Activated naive CD4-positive, alpha-beta T cell (primary cell): ENCODE measurements at places on chromosomes 1 and 21.

- no peak for DNase-seq
Observed at GRCh38 chr1:42214447-42214871, 49.9 kb upstream of the GUCA2A start.

GRCh38 chr1:168146160-168146539, 9.4 kb upstream of the GPR161 start:
- no peak for DNase-seq

DNA sequence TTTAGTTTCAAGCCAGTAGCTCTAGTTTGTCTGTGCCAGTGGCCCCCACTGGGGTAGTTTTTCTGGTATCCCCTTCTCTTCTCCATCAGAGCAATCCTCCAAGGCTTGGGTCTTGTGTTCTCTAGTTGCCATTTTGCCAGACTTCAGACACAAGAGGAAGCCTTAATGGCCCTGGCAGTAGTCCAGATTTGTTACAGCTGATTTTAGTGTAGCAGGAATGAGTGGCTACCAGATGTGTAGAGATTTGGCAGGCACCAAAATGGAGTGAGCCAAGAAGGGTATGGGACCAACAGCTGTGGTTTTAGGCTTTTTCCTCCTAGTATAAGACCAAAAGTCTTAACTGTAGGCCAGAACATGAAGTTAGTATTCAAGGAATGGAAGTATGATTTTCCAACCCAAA, 56.8 kb downstream of the ACP6 start:
- DNase-seq, result no peak

DNA sequence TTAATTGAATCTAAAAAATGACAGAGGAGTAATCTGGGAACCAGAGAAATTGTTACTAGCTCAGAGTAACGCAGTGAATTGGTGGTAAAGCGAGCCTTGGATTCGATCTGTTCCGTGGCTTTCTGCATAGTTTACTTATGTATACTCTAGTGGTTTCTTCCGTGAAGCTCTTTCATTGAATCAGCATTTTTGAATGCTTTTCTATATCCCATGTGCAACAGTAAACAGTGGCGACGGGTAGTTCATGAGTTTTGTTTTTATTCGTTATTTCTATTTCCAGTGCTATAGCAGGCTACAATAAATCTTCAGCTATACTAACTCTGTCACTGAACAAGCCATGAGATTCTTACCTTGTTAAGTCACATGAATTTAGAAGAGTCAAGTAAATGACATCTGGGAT, 14.5 kb upstream of the MAP3K7CL start:
- no peak for DNase-seq

DNA sequence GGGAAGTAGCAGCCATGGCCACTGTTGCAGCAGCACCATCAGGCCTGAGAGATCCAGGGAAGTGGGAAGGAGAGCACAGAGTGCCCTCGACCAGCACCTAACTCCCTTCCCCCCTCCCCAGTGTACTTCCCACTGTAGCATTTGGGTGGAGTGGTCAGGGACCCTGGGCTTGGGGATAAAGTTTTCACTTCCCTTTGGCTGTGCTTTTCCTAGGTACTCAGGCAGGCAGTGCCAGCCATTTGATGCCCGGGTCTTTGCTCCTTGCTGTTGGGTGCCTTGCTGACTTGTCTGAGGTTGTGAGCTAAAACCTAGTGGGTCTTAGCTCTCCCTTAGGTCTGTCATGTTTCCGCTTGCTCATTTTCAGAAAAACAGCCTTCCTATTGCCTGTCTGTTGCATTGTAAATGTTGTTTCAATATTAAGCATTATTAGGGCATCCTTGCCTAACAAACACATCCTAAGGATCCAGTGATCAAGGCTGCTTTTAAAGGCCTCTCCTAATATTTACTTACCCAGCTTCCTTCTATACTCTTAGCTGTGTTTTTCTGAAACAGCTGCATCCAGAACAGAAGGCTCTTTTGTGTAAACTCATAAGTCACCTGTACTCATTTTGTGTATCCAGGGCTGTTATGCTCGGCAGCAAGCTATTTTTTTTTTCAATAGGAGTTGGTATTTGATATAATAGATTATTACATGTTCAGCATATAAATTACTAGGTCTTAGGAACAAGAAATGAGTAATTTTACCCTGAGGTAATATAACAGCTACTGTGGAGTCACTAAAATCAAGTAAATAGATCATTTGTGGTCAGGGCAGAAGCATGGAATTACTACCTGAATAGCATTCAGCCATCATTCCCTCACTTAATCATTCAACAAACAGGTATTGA, 418.6 kb upstream of the PROX1 start:
- no peak for DNase-seq

DNA sequence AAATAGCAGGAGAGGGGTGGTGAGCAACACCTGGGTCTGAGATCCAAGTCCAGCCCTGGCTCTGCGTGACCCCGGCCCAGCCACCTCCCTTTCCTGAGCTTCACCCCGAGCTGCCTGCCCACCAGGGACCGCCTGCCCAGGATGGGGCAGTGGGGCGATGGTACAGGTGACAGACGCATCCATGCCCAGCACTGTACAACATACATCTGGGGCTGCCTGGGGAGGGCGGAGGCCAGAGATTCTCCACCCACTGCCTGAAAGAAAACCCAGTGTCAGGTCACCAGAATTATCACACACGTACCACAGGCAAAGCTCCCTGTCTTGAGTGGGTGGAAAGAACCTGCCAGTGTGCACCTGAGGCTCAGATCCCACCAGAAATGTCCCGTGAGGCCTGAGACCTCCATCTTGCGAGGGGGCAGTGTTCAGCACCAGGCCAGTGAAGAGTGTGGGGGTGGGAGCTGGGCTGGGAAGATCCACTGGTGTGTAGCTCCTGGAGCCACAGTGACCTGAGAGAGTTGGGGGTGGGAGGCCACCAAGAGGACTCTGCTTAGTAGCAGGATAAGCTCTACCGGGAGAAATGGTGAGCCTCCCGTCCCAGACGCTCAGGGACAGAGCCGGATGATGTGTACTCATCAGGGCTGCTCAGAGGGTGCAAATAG, 81.5 kb downstream of the DMRTB1 start:
- DNase-seq, result no peak

DNA sequence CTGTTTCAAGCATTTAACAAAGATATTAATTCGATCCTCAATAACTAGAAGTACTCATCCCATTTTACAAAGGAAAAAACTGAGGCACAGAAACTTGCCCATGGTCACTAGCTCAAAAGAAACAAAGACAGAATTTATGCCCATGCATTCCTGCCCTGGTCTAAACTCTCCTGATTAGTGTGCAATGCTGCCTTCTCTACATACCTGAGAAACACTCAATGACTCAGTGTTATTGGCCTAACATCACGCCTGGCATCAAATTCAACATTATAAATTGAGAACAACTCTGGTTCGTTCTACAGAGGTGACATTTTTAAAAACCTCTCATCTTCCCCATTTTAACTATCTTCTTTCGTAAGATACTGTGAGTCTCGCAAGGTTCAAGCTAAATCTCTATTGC, 5.2 kb downstream of the APP start:
- DNase-seq, result no peak

- DNase-seq, result peak; percentile 15
Observed at GRCh38 chr1:67685558-67686266, 711 bp downstream of the GADD45A start.

DNA sequence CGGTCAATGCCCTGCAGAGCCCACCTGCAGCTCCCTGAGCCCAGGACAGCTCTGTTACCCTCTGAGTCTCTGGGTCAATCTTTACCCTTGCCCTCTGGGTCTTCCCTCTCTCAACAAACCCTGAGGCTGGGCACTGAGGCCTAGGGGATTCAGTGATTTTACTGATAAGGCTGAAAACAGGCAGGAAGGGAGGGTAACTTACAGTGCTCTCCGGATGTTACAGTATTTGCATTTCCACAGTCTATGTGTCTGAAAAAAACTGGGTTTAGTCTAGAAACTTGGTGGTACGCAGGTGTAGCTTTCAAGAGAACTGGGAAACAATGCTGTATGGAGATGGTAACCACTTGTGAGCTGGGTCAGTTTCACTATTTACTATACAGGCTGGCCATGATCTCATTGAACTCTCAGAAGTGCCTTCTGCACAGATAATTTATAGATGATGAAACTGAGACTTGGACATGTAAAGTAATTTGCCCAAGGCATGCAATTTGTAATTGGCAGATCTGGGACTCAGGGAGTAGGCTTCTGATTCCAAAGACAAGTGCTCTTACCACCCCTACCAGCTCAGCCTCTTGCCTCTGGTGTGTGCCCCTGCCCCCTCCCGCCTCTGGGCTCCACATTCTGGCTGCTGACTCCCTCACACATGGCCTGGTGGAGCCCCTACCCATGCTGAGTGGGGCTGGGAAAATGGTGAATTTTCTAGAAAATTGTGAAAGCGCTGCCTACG, 48.8 kb downstream of the TENT5C start:
- no peak for DNase-seq

GRCh38 chr21:27250366-27250765, 283.5 kb upstream of the ADAMTS5 start:
- DNase-seq, result no peak

DNA sequence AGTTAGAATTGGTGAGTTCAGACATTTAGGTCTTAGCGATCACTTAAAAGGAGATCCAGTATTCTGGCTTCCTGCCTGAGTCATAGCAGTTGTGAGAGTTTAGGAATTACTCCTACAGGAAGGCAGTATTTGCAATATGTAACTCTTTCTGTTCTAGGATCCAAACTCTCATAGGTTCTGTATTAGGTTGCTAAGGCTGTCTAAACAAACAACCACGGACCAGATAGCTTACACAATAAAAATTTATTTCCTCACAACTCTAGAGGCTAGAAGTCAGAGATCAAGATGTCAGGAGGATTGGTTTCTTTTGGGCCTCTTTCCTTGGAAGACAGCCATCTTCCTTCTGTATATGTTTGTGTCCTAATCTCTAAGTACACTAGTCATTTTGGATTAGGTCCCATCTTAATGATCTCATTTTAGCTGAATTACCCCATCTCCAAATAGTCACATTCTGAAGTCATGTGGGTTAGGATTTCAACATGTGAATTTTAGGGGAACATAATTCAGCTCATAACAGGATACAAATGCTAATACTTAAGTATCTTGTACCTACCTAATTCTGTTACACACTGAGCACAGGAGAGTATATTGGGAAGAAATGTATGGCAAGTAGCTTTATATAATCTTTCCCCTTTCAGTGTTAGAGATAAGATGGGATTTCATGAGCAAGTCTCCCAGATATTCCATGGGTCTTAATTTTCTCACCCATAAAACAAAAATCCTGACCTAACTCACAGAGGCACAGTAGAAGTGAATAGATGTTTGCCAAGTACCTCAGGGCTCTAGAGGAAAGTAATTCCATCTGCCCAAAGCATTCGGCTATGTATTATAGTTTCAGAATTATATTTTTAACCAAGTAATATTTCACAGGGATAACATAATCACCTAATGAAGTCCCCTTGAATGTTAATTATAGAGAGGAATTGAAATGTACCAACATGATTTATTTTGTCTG, 144.4 kb downstream of the PTBP2 start:
- DNase-seq, result no peak
